Amniotic stem cell (primary cell): ENCODE measurements at places on chromosomes 5 and 9.
A peak's percentile ranks its signal among the peaks of the same experiment; 100 is the strongest.

DNA sequence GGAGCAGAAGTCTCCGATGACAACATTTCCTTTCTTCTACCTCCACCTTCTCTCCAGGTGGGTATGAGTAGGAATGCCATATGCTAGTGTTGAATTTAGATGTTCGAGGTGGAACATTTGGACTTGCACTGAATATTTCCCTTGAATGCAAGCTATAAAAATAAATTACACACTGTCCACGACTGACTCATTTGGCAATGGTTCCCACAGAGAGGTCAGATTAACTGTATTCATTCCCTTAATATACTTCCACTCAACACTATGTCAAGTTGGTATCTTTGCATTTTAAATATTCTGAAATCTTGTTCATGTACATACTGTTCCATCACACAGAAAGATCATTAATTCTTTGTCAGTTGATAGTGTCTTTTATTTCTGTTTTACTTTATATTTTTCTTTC lies 222.6 kb upstream of the PIK3R1 start:
- DNase-seq: no peak

- DNase-seq: no peak
Observed at GRCh38 chr5:167241436-167242067, 1049.9 kb upstream of the WWC1 start.

GRCh38 chr5:98085593-98085992 lies 687.9 kb upstream of the RGMB start:
- DNase-seq: no peak

GRCh38 chr5:127909821-127910220 lies 173.7 kb upstream of the SLC12A2 start:
- no peak for DNase-seq

DNA sequence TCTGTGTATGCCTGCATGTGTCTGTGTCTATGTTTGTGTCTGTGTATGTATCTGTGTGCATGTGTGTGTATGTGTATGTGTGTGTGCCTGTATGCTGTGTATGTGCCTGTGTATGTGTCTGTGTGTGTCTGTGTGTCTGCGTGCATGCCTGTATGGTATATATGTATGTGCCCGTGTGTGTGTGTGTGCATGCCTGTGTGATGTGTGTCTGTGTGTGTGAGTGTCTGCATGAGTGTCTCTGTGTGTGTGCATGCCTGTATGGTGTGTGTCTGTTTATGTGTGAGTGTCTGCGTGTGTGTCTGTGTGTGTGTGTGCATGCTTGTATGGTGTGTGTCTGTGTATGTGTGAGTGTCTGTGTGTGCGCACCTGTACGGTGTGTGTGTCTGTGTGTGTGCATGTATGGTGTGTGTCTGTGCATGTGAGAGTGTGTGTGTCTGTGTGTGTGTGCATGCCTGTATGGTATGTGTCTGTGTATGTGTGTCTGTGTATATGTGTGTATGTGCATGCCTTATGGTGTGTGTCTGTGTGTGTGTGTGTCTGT lies 137.1 kb upstream of the IRX2 start:
- no peak for DNase-seq

GRCh38 chr5:130316971-130317680 lies 412.9 kb downstream of the CHSY3 start:
- DNase-seq: no peak

- DNase-seq: no peak
Observed at GRCh38 chr9:38020151-38021076, 48.6 kb downstream of the SHB start.

DNA sequence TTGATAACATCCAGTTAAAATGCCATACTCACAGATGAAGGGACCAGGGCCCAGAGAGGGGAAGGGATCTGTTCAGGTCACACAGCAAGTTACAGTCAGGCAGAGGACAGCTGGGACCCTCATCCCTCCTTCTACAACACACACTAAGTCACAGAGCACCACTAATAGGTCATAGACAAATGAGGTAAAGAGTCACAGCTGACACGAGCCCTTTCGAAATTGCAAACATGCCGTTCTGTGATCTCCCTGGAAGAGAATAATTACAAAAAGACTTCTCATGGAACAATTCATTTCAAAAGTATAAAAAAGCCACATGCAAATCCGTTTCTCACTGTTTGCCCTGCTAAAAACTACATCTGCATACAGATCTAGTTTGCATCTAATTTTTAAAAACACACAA lies 15.5 kb downstream of the IGFBPL1 start:
- no peak for DNase-seq

DNA sequence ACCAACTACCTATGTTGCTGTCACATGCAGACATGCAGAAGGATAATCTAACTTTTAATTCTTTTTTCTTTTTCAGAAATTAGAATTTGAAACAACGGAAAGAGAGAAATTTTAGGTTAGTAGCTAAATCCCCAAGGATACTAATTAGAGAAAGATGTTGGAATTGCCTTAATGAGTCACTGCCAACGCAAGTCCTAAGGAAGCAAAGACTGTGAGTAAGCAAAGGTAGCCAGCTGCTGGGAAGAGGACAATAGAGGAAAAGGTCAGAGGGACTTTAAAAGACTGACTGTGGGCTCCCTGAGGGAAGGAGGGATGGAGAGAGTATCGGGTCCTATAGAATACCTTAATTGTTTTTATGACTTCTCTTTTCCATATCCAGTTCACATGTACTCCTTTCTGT lies 461.9 kb upstream of the PAPPA start:
- DNase-seq: peak; percentile 47

- no peak for DNase-seq
Observed at GRCh38 chr5:138745268-138745667, 8.0 kb upstream of the CTNNA1 start.

DNA sequence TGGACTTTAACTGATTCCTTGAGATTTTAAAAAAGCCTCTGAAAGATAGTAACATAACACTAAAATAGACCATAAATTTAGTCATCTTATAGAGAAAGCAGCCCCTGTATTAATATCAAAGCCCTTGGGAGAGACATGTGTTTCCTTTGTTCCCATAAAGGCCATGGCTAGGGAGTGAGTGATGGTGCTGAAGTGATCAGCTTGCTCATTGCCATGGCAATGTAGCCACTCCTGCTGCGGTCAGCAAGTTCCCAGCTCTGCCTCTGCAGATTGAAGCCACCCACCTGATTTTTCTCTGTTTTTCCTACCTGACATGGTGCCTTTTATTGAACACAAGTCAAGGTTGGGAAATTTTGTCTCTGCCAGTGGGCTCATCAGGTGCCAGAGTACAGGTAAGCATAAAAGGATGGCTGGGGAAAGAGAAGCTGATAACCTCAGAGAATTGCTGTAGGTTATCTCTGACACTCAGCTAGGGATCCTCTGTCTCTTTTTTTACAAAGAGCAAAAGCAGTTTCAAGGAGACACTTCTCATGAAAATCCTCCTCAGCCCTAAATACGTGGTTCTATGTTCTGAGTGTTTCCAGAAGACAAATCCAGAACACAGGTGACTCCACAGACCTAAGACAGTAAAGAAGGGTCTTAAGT lies 296.3 kb upstream of the NMUR2 start:
- no peak for DNase-seq

GRCh38 chr5:135034236-135034962 lies 371 bp upstream of the PITX1 start:
- peak; percentile 79 for DNase-seq

GRCh38 chr9:34500623-34501267 lies 22.0 kb downstream of the ENHO start:
- no peak for DNase-seq

GRCh38 chr5:27494887-27495286 lies 456.5 kb upstream of the CDH9 start:
- DNase-seq: no peak

DNA sequence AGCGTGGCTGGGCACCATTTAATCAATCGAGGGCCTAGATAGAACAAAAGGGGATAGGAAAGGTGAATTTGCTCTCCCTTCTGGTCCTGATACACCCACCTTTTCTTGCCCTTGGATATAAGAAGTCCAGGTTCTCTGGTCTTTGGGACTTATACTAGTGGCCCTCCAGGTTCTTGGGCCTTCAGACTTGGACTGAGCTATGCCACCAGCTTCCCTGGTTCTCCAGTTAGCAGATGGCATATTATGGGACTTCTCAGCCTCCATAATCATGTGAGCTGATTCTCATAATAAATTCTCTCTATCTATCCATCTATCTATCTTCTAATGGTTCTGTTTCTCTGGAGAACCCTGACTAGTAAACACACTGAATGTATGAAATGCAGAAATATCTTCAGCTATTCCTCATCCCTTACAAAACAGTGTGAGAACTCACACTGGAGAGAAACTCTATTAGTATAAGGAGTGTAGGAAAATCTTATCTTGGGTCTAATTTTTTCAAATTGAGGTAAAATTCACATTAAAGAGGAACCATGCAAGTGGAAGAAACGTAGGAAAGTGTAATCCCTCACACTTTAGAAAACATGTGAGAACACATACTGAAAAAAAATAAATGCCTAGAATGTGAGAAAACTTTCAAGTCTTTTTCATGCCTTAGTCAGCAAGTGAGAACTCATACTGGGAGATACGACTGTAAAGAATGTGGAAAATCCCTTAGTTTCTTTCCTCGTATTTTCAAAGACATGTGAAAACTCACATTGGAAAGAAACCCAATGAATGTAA lies 15.5 kb downstream of the PCDHB15 start:
- no peak for DNase-seq
